CD14-positive monocyte (primary cell): ENCODE measurements at places on chromosomes 5 and 9.

DNA sequence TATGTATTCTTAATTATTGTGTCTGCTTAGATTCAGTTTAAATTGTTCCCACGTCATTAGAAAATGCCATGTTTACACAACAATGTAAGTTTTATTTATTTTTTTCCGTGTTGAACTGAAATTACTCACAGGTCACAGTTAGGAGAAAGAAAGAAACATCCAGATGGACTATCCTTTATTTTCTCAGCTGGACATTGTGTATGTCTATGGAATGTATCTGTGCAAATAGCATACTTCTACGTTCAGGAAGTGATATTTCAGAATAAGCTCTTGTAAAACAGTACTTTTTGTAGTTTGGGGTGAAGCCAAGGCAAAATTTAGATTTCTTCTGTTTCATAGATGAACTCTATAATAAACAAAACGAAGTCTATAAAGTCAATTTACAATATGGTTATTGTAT lies 249.0 kb upstream of the ZNF608 start:
- no peak for DNase-seq

DNA sequence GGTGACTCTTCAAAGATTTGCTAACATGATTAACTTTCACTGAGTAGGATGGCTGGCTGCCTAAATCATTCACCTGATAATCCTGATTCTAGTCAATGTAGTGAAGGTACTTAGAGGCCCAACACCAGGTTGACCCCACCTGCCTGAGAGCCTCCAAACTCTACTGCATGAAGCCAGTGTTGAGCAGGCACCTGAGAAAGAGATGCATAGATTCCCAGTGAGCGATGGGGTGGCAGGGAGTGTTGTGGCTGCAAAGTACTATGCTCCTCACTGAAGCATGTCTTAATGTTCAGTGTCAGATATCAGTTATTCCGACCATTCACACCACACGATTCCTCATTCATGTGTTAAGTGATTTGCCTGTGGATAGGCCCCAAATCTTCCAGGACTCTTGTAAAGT lies 804.4 kb downstream of the TLE4 start:
- DNase-seq, result no peak

DNA sequence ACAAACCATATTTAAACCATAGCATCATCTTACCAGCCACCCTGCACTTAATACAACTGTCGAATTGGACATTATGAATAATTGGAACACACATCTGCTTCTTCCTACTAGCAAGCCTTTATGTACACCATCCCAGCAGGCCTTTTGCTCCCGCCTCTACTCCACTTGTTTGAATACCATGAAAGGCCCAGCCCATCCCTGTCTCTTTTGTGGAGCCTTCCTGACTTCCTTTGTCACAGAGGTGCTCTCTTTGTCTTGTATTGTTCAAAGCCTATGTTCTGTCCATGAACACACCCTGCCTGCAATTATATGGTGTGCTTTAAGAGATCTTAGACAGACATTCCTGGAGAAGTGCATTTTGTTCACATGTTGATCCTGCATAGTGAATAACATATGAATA lies 465.7 kb downstream of the DIRAS2 start:
- DNase-seq, result no peak

DNA sequence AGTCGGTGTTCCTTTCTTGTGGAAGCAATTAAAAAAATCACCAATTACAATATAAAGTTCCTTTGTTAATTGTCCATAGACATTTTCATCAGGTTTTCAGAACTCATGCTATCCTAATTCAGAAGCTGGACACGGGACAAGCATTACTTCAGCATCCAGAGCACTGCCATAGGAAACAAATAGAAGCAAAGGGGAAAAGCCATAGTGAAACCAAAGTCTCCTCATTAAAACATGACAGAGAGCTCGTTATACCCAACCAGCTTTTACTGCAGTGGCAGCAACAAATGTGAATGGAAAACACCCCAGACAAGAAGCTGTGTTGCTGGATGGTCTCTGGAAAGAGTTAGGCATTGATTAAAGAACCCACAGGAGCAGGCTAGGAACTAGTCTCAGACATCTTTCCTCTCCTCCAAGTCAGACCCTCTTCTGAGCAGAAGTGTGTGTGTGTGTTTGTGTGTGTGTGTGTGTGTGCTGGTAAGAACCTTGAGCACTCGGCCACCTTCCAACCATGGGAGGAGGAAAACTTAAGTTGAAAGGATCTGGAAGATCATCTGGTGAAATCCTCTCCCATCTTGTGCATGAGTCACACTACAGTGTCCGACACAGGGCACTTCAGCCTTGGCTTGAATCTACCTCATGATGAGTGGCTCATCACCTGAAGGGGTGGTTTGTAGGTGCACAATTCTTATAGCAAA lies 162.6 kb upstream of the ADAMTS16 start:
- DNase-seq, result no peak

GRCh38 chr5:33319841-33320240 lies 120.9 kb upstream of the TARS1 start:
- no peak for DNase-seq
